ENCODE measurements at places on chromosomes 1 and 21.

- DNase-seq = no peak
These were observed 559.6 kb upstream of the ADAMTS5 start for GRCh38 chr21:27526451-27526850.

DNA sequence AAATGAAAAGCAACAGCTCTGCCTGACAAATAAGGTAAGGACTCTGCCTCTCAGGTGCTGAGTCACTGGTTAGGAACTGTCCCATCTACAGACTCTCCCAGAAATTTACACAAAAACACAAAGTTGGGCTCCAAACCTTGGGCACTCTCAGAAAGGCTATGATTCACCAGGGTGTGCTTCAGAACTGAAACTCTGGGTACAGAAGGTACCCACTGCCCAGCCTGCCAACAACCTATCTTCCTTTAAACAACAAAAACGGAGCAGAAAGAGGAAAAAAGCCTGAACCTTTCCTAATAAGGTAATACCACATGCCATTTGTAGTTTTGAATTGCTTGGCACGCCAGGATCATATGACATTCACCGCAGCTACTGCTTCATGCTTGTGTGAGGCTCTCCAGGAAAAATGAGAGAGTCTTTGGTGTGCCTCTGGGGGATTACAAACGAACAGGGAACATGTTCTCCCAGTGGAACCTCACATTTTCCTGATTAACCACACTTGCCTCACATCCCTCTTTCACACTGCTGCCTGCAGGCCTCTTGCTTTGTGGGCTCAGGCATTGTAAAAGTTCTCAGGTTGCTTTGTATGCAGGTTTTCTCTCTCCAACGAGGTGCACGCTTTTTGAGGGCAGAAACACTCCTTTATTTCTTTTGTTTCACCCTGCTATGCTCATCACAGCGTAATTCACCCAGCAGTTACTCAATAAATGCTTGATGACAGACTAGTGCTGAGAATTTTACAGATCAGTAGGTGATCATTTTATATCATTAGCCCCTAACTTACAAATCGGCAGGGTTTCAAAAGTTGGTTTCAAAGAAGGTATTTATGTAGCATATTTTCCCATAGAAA, 65.1 kb downstream of the GADD45A start:
- DNase-seq = peak; percentile 40

- DNase-seq = no peak
These were observed 231.6 kb downstream of the NFIA start for GRCh38 chr1:61313906-61314422.

DNA sequence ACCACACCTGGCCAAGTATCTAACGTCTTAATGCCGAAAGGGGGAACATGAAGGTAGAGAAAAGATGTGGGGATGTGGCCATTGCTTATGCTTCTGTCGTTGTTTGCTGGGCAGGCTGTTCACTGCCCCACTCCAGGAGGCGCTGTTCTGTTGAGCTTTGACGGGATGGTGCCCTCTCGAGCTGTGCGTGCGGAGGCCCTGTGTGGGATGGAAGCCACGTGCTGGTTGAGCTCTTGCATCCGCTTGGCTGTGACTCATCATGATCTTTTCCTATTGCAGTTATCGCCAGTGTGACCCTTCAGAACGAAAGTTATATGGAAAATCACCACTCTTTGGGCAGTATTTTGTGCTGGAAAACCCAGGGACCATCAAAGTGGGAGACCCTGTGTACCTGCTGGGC, 26.3 kb downstream of the MTARC1 start:
- no peak for DNase-seq

DNA sequence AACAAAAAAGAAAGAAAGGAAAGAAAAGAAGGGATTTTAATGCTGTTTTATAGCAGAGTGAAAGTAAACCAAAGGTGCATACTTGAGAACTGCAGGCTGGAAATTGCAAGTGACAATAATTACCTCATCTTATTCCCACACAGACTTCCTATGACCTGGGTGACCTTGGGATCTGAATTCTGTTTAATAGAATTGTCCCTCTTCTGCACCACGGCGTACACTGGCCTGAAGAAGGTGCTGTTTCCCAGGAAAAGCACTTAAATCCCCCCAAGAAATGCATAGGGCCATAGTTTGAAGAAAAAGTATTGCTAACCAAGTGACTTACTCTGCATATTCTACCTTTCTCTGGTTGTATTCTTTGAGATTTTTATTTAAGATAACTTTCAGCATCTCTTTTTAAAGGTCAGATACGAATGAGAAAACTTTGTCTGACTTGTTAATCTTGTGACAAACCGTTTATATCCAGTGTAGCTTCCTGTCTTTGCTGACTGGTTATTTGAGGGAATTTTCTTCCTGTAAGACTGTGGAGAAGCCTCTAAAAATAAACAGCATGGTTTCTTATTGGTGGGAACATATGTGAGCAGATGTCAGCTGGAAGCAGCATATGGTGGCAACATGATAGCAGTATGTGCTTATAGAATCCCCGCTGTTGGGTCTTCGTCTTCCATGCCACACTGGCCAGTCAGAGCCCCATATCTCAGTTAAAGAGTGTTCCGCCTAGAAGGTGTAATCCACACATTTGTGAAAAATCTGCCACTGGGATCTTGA, 16.3 kb downstream of the TGFB2 start:
- DNase-seq = peak; percentile 78

DNA sequence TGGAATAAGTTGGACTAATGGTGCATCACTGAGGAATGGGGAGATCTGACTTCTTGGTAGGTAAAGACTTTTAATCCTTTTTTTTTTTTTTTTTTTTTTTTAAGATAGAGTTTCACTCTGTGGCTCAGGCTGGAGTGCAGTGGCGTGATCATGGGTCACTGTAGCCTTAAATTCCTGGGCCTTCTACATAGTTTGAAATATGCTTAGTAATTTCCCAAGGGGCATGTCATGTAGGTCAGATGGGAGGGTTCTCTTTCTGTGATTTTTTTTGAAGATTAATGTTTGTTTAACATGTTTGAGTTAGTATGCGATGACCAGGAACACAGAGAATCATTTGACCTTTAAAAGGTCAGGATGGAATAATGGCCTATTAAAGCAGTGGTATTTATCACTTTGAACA, 129.1 kb downstream of the S1PR1 start:
- DNase-seq = no peak

GRCh38 chr1:52032785-52033131, 852 bp downstream of the KTI12 start:
- DNase-seq = peak; percentile 45

GRCh38 chr1:22038036-22038435, 14.5 kb upstream of the CDC42 start:
- DNase-seq = no peak

- no peak for DNase-seq
These were observed 260.4 kb downstream of the DSCAM start for GRCh38 chr21:40586575-40586974.

DNA sequence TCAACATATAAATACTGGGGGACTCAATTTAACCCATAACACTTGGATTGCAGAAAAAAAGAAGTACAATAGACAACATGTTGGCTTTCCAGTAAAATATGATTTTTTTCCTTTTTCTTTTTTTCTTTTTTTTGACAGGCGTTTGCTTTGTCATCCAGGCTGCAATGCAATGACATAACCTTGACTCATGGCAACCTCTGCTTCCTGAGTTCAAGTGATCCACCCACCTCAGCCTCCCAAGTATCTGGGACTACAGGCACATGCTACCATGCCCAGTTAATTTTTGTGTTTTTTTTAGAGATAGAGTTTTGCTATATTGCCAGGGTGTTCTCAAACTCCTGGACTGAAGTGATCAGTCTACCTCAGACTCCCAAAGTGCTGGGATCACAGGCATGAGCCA, 1512.0 kb upstream of the PRMT6 start:
- DNase-seq = no peak

- no peak for DNase-seq
These were observed 156.9 kb downstream of the TOMM20 start for GRCh38 chr1:234971586-234972297.

GRCh38 chr1:111364690-111365089, 62.8 kb downstream of the OVGP1 start:
- DNase-seq = no peak

DNA sequence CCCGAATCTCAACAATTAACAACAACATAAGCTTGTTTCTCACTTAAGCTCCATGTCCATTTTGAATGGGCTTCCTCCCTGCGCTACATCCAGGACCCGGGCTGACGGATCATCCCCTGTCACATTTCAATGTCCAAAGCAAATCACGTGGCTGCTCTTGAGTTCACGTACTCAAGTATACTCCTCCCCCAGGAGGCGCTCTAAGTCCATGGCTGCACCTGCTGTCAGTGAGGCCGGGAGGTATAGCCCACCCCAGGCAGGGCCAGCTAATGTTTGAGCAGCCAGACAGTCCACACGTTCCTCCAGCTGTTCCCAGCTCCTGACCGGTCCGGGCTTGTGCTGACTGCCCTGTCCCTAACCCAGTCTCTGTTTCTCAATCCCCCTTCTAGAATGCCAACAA, 220.8 kb downstream of the SLC35F3 start:
- peak; percentile 76 for DNase-seq

- DNase-seq = peak; percentile 36
These were observed 108.9 kb downstream of the LBR start for GRCh38 chr1:225318706-225319575.

DNA sequence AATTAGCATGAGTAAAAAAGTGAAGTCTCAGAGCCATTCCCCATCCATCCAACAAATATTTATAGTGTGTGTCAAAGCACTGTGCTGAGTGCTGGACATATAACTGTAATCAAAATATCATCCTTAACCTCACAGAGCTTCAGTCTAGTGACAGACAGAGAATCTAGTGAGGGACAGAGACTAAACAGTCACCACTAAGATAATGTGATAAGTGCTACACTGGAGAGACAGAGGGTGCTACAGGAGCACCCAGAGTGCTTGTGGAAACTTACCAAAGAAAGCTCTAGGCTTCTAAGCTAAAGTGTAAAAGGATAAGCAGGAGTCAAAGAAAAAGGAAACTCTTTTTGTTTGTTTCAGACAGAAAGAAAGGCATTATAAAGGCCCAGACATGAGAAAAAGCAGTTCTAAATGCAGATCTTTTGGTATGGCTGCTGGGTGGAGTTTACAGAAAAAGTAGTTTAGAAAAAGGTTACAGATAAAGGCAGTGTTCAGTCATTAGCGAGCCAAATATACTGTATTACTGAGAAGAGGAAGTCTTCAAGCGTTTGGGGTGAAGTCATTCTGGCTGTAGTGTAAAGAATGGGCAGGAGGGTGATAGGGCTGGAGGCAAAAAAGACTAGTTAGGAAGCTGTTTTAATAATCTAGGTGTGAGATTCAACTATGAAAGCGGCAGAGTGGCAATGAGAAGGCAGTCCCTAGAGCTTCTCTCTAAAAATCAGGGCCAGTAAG, 83.8 kb downstream of the SCMH1 start:
- DNase-seq = no peak

DNA sequence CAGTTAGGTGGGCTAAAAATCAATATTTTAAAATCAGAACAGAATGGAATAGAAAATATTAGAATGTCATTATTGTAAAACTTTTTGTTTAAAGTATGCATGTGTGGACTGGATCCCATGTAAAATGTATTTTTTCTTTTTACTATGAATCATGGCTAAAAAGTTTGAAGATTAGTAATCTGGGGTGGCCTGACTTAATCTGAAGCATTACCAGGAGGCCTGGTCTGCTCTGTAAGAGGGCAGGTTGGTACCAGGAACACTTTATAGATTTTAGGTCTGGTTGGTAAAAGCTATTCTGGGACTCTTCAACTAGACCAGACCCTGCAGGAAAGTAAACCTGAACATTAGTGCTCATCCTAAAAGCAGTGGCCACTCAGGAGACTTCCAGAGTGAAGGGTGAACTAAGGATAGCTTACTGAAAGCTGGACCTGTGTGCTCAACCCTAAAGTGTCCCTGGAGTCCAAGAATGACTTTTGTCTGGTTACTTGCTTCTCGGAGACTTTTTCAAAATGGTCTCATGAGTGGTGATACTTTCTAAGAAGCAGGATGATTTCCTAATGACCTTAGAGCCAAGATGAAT, 16.5 kb downstream of the RGL1 start:
- DNase-seq = no peak

DNA sequence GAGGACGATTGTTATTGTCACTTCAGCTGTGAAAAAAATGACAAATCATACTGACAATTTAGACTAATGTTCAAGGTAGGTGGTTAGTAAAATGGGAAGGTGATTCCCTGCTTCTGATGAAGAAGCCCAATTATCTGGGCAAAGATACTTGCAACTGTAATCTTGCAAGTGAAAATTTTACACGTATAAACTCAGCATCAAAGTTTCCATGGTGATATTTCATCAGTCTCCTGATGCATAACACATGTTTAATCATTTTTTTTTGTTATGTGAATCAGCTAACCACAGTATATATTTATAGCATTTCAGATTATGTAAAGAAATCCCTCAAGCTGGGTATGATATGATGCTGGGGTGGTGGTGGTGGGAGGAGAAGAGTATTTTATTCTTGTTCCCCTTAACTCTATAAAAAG, 16.4 kb upstream of the KCNK1 start:
- DNase-seq = no peak

DNA sequence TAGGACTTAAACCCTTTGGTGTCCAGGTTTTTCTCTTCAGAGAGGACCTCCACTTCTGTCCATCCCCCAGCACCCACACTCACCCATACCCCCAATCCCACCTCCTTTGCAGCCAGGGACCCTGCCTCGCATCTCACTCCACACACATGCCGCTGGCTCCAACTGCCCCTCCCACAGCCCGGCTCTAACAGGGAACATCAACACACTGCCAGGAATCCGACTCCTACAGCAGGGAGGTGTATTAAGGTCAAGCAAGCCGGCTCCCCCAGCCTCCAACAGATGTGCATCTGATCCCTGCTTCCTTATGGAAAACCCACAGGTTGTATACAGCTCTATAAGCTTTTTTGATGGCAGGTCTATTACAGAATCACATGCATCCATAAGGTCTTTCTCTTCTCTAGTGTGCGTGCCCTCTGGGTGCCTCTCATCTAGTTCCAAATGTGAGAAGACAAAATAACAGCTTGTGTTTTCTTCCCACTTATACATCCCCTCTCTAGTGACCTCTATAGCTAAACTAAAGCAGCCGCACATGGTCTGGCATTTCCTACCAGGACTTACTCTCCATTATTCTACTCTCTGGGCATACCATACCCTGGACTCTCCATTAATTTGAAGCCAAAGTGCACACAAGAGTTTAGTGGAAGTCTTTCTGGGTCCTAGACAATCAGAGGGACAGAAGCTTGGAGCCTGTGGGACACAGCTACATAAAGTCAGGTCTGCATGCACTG, 16.3 kb downstream of the PIK3C2B start:
- DNase-seq = peak; percentile 59

- no peak for DNase-seq
These were observed 10.3 kb upstream of the VWA5B1 start for GRCh38 chr1:20280341-20280740.

- DNase-seq = no peak
These were observed 185.3 kb downstream of the NRIP1 start for GRCh38 chr21:14879458-14879857.

All from kidney (tissue), 22 donors.